ENCODE measurements at places on chromosomes 12 and 14.

DNA sequence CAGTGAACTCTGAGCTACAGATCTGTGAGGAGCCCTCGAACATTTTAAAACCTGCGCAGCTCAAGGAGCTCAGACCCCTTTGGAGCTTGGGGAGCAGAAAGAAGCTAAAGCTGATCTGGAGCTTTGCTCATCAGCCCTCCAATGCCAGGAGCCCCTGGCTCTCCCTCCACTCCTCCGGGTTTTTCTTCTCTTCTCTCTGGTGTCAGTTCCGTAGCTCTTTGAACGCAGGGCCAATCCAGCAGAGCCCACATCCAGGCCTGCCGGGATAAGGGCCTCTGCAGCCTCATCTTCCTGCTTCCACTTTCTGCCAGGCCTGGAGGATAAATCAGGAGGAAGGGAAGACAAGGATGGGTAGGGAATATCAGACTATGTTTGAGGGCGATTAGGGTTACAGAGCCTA lies 6.0 kb downstream of the HOXC4 start:
- DNase-seq = no peak

DNA sequence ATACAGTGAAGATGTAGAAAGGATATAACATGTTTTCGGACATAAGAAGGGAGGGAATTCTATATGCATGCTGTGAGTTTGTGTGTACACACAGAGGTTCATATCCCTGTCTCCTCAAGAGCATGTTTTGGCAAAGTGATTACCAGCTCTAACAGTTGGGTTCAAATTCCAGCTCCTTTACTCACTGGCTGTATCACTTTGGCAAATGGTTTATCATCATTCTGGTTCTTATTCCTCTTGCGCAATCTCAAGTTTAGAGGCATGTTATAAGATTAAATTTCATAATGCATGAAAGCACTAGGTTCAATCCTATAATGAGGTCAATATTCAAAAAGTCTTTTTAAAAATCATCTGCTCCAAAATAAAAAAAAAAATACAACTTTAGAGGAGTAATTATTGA lies 107.7 kb upstream of the LRFN5 start:
- DNase-seq = no peak

GRCh38 chr12:69932154-69932553 lies 107.1 kb downstream of the MYRFL start:
- no peak for DNase-seq

- no peak for DNase-seq
Measured at GRCh38 chr14:79961197-79961596, 250.1 kb downstream of the DIO2 start.

- DNase-seq = no peak
Measured at GRCh38 chr12:32686340-32686739, 7.2 kb downstream of the DNM1L start.

GRCh38 chr14:90644882-90645281 lies 171.3 kb downstream of the TTC7B start:
- no peak for DNase-seq

DNA sequence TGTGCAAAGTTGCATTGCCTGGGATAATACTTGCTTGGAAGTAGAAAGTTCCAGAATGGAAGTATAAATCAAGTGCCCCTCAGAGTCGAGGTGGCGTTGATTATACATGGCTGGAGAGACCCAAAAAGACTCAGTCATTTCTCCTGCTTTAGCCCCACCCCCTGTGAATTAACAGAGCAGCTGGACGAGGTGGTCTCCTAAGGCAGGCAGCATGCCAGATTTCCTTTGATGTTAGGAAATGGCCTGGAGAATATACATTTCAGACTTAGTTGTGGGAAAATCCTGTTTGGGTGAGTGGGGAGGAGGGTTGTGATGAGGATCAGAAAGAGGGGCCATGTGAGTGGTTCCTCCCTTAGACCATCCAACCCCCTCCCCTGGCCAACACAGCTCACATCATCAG lies 406.1 kb upstream of the TMPO start:
- DNase-seq = no peak

DNA sequence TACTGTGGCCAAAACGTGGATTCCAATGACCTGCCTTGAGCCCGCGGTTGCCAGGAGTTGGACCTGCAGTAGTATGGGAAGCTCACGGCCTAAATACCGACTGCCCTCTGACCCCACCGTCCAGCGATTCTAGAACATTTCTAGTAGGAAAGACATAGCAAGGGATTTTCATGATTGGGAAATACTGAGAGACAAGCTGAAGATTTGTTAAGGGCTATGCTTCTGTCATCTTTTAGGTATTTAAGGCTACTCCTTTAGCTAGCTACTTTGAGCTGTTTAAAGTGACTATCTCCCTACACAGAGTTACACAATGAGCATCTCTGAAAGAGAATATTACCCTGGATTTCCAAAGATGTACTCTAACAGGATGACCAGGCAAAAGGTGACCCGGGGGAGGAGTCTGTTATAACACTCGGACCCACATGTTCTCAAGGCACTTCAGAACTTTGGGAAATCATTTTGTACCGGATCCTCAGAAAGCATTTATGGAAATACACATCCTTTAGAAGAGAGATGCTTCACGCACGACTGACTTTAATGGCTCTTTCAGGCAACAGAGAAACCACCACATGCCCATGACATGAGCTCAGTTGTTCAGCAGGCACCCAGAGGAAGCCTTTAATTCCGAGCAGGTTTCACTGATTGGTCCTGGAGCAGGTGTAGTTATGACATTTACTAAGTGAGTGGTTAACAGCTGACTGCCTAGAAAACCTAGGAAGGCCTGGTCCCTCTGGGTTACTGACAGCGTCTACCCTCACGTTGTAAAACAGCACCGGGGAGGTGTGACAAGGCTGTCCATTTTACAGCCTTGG lies 4.2 kb downstream of the BAG5 start:
- no peak for DNase-seq

DNA sequence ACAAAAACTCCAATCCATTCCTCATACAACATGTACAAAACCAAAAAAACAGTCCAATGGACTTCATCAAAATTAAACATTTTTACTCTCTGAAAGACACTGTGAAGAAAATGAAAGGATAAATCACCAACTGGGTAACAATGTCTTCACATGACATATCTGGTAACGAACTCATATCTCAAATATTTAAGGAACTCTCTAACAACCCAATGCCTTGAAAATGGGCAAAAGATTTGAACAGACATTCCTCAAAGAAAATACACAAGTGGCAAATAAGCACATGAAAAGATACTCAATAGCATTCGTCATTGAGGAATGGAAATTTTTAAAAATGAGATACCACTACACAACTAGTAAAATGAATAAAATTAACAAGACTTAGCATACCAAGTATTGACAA lies 198.7 kb upstream of the RASSF8 start:
- no peak for DNase-seq

GRCh38 chr12:53205747-53206419 lies 1.2 kb downstream of the ITGB7 start:
- peak; percentile 72 for DNase-seq

DNA sequence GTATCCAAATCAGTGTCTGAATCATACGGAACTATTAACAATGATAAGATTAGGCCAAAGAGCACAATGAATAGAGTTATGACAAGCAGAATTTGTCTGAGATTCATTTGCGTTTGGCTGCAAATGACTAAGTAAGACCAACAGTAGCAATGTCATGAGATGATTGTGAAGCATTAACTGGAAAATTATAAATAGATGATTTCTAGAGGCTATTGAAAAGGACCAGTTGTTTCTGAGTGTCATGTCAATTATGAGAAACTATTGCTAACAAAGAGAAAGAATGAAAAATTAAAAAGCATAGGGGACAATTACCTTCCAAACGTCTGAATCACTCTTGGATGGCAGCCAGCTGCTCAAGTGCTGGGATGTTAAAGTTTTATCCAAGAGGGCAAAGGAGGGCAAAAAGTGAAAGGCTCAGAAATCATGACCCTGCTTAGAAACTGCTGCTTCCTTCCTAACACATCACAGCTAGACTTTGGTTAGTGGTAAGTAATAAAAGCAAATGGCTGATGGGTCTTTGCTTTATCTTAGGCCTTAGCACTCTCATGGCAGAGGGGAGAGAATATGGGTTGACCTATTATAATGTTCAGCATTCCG lies 89.0 kb downstream of the AKAP6 start:
- no peak for DNase-seq

DNA sequence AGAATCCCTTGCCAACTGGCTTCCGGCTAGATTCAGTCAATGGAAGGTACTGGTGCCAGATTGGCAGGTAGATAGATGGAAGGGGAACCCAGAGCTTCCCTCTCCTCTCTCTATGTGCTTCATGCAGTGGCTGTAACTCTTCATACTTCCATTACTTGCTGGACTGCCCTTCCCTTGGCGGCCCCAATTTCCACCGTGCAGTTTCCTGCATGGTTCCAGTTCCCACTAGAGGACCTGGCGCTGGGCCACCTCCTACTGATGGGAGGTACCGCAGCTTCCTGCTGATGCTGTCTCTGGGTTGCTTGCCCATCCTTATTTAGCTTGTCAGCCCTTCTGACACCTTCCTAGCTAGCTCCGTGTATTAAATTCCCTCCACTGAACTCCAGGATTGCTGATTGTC lies 226.4 kb downstream of the ANO2 start:
- no peak for DNase-seq

Data from activated CD4-positive, CD25-positive, alpha-beta regulatory T cell treated with anti-CD3 and anti-CD28 coated beads, Interleukin-2, amount 50 U/mL, for 72 hours (primary cell).